ENCODE measurements at places on chromosomes 6 and 20.

- DNase-seq: no peak
Measured at GRCh38 chr20:60170116-60170515, 211.9 kb downstream of the CDH26 start.

DNA sequence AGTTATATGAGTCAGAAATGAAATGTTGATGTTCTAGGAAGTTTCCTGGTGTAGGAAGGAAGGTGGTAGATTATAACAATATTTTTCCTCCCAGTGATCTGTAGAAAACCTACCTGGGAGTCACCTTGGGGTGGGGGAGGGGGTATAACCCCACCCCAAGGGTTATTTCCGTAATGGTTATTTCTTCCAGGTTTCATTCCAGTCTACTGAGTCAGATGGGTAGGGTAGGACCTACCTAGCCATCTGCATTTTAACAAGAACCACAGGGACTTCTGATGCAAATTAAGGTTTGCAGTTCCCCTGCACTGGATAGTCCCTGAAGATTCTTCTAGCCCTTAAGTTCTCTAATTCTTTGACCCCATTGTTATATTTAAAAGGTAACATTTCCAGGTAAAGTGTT lies 88.9 kb downstream of the ARMC2 start:
- no peak for DNase-seq

- no peak for DNase-seq
Measured at GRCh38 chr6:56652994-56653393, 10.3 kb upstream of the DST start.

- DNase-seq: no peak
Measured at GRCh38 chr20:48025051-48025515, 239.8 kb upstream of the SULF2 start.

GRCh38 chr6:77019081-77019480 lies 444.2 kb downstream of the HTR1B start:
- DNase-seq: no peak

- no peak for DNase-seq
Measured at GRCh38 chr6:167806061-167806700, 20.5 kb upstream of the AFDN start.

DNA sequence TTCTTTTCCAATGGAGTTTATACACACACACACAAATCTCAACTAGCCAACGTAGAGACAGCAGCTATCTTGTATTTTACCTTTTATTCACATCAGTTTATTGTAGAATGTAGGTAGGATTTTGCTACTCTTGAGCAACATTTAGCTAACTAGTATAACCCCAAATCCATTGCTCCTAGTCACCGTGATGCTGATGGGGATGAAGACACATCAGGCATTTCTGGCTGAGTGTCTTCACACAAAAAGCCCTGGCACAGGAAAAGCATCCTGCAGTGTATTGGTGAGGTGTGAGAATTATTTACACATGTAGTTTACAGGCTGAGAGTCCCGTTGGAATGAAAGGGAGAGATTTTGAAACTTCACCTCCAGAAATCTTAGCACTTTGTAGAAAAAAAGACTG lies 65.9 kb upstream of the FBXL4 start:
- DNase-seq: no peak

Data from activated CD8-positive, alpha-beta memory T cell treated with anti-CD3 and anti-CD28 coated beads, Interleukin-2, amount 50 U/mL, for 4 hours (primary cell).